DMS79 treated with DMSO at 0.1 percent for 48 hours (cell line): ENCODE measurements at places on chromosomes 3 and 15.
A peak's percentile ranks its signal among the peaks of the same experiment; 100 is the strongest.

- no peak for DNase-seq
Measured at GRCh38 chr15:26023231-26023630, 160.1 kb upstream of the ATP10A start.

GRCh38 chr3:101803173-101803782, 24.3 kb downstream of the NXPE3 start:
- DNase-seq: peak; percentile 50

DNA sequence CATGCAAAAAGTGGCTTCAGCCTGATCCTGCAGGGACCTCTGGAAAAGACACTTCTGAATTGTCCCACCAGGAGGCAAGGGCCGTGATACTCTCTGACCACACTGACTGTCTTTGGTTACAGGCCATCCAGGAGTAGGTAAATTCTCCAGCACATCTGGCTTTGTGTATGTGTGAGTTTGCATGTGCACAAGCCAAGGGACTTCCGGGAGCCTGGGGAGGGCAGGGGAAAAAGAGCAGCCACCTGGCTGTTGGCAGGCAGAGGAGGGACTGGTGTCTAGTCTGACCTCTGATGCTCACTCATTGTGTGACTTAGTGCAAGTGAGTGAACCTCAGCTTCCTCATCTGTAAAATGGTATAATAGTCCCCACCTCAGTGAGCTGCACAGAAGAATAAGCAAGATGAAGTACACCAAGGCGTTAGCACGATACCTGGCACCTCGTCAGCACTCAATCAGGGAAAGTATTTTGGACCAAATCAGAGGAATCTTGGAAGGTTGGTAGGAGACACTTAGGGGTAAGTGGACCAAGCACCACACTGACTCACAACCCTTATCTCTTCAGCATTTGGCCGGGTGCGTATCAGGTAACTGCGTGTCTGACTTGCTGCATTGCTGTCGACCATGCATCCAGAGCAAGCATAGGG, 19.1 kb downstream of the KLHL6 start:
- no peak for DNase-seq

- DNase-seq: no peak
Measured at GRCh38 chr3:57152151-57153143, 12.7 kb downstream of the IL17RD start.

DNA sequence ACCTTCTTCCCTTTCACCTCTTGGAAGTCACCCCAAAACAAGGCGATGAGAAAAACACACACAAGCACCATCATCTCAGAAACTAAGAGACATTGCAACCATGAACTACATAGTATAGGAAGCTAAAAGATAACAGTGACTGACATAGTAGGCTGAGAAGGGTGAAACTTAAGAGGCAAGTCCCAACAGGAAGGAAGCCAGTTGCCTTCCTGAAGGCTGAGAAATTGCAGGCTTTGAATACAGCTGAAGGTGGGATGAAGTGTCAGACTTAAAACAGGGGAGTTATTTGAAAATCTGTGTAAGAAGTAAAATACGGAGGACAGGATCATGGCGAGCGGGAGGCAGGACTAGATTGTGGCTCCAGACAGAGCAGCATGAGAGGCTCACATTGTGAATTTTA, 27.8 kb downstream of the SLC27A2 start:
- no peak for DNase-seq

GRCh38 chr15:50247819-50248655, 17.5 kb downstream of the HDC start:
- DNase-seq: peak; percentile 20

- DNase-seq: no peak
Measured at GRCh38 chr3:158121295-158121694, 11.4 kb downstream of the RSRC1 start.

GRCh38 chr3:182179631-182180030, 467.9 kb downstream of the SOX2 start:
- DNase-seq: peak; percentile 59

GRCh38 chr3:134885877-134886621, 91.0 kb downstream of the EPHB1 start:
- DNase-seq: no peak

- no peak for DNase-seq
Measured at GRCh38 chr3:100463646-100464155, 28.7 kb upstream of the TMEM45A start.

DNA sequence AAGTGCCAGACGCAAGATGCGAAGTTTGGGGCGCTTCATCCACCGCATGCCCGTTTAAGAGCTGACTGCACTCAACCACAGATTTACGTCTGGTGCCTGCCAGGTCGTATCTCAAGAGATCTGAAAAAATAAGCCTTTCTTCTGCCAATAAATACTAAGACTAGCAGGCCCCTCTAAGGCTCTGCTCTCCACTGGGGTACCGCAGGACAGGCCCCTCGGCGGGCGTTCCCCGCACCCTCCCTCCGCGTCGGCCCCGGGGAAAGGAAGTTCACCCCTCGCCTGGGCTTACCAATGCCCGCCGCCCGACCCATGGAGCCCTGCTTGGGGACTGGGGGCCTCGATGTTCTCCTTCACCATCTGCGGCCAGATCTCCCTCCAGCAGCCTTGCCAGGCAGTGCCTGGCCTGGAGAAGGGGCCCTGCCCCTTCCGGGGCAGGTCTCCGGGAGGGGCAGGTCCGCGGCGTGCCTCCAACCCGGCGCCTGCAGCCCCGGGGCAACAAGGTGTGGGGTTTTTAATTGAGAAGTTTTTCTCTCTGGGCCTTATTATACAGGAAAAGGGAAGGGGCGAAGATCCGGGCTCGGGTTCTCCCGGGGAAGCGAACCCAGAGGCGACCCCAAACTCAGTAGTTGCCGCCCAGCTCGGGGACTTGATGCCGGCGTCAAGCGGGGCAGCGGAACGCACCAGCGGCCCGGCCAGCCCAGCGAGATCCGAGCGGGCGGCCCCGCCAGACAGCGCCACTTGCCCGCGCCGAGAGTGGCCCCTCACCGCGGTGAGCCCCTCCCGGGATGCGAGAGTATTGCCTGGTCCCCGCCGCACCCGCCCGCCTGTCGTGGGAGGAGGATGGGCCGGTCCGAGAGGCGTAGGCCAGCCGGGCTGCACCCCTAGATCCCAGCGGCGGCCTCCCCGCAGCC, 735 bp downstream of the GOLGA8B start:
- DNase-seq: no peak

- DNase-seq: no peak
Measured at GRCh38 chr3:49788056-49788455, 1.7 kb upstream of the IP6K1 start.

GRCh38 chr15:71654720-71655174, 155.6 kb upstream of the NR2E3 start:
- no peak for DNase-seq

- DNase-seq: peak; percentile 3
Measured at GRCh38 chr3:25229586-25229985, 198.5 kb upstream of the RARB start.

- DNase-seq: no peak
Measured at GRCh38 chr3:151787626-151788025, 26.3 kb upstream of the AADAC start.

GRCh38 chr3:28335246-28335645, 13.3 kb upstream of the ZCWPW2 start:
- no peak for DNase-seq

GRCh38 chr3:51588724-51589123, 50.2 kb downstream of the RAD54L2 start:
- DNase-seq: no peak

DNA sequence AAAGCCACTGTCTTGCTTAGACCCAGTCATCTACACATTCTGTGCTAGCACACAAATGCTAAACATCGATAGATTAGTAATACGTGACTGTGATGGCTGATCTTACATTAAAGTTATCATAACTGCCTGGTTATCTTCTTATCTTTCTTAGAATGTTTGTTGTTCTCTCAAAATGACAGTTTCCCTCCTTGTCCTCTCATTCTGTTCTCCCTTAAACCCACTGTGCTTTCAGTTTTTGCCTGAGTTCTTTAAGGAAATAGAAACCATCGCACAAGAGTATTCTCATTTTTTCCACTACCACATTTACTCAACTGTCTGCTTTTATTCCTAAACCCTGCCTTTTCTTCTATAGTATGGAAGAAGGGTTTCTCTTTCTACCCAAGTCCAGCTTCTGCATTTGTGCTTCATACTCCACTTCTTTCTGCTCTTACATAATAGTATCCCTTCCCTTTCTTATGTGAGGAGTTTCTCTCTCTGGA, 17.1 kb downstream of the STX19 start:
- no peak for DNase-seq

GRCh38 chr3:139532976-139533375, 6.6 kb downstream of the RBP1 start:
- DNase-seq: no peak

DNA sequence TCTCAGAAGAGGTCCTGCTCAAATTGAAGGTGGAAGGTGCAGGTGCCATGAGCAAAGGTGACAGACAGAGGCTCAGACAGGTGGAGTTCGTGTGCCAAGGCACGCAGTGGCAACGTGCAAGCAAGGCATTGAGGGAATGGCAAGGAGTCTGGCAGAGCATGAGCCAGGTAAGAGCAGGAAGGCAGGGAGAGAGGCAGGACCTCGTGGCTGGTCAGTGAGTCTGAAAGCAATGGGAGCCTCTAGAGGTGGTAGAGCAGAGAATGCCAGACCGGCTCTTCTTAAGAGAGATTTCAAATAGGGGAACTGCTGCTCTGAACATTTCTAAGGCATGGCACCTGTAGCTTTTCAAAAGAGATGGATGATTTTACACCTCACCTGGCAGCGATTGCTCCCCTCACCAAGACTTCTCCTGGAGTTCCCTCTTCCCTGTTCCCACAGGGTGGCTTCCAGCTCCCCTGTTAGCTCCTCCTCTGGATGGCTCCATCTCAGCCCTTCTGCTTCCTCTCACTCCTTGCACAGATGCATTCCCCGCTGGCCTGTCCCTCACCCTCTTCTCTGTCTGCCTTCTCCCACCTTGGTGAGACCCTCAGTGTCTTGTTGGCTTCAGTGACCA, 2.7 kb downstream of the MYO5C start:
- no peak for DNase-seq

DNA sequence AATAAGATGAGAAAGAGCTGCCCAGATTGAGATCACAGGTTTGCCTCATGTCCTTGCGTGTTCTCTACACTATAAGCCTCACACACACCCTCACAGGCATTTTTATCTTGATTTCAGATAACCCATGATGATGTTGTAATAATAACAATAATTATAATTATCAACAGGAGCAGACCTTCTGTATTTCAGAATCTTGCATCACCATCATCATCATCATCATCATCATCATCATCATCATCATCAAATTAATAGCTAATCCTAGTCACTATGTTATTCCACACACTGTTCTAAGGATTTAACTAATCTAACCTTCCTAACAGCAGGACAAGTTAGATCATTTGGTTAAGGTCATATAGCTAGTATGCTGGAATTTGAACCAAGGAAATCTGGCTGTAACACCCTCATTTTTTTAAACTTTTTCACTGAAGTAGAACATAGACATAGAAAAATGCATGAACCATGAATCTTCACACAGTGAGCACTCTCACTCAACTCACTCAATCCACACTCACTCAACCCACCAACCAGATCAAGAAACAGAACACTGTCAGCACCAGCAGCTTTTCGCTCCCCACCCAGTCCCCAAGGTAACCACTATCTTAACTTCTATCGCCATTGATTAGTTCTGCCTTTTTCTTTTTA, 1.8 kb upstream of the SH2D7 start:
- no peak for DNase-seq

GRCh38 chr3:127394031-127394430, 106.2 kb upstream of the PRR20G start:
- DNase-seq: no peak

DNA sequence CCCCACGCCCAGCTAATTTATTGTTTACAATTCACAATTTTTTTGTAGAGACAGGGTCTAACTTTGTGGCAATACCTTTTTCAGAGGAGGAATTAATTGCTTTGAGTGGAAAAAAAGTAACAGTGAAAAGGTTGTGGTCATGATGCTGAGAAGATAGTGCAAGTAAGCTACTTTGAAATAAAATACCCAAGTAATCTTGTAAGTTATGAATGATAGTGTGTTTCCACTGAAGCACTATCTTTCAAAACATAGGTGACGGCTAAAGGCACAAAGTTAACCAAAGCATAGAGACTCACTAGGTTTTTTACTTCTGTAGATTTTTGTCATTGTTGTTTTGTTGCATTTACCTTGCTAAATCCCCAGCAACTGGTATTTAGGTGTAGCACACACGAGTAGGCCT, 101.2 kb upstream of the C15orf61 start:
- no peak for DNase-seq

DNA sequence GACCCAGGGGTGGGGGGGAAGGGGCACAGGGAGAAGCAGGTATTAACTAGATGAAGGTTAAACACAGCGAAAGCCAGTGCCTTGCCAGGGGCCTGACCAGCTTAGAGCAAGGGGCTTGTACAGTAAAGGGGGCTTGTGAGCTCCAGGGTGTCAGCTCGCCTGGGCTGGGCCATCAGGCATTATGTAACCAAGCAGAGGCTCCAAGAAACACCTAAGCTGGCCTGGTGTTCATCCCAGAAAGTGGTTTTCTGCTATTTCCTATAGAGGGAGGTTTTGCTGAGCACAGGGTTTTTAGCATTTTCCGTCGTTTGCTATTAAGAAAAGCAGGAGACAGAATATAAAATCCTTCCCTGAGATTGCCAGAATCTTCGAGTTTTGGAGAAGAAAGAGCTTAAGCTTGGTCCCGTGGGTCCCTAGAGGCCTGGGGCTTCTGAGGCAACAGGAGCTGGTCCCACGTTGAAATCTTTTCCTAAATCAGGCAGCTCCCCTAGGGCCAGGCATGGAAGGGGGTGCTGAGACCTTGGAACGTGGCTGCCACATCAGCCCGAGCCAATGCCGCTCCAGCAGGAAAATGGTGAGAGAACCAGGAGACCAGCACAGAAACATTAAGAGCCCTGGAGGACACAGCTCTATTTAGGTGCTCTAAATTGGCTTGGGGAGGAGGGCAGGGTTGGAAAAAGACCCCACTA, 71.4 kb downstream of the ISG20 start:
- DNase-seq: no peak

DNA sequence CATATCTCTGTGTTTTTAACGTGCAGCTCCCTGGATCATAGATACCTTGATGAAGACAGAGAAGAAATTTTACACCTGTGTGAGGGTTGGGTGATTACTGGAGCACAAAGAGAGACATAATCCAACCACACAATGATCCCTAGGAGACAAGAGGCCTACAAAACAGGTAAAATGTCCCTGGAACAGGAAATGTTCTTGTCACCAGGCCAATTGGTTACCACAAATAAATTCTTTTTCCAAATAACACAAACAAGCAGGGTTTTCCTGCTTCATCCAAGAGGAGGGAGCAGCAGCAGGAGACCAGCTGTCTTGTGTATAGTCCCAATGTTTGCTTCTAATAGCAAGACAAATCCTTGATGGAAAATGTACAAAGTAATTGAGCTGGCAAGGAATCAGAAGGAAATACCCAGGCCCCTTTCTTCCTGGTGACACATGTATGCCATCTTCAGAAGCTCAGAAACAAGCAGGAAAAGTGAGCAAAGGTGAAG, 1.4 kb downstream of the MGLL start:
- peak; percentile 96 for DNase-seq

- DNase-seq: no peak
Measured at GRCh38 chr15:60901647-60902046, 327.5 kb downstream of the RORA start.

- no peak for DNase-seq
Measured at GRCh38 chr3:59289831-59290230, 240.0 kb upstream of the CFAP20DC start.
